Nephron progenitor cell (in vitro differentiated cells): ENCODE measurements at places on chromosomes 1 and 21.

DNA sequence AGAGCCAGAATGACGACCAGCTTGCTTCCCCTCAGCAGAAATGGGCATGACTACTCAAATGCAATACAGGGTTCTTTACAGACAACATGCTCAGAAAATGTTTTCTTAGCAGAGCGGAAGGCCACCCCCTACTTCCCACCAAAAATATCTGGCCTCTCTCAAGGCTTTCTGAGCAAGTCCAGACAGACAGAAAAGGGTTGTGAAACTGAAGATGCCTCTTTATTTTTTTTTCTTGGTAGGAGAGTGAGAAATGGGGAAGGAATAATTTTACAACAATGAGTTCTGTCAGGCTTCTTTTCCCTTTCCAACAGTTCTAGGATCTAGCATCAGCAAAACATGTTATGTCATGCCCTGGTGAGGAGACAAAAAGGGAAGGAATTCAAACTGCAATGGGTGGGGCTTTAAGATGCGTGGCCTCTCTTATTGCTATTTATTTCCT is 172.0 kb upstream of the CAMK1G start:
- peaks cover 18% of the 10 kb centered on the region for H3K4me1 ChIP-seq
- no peak overlapping the region for H3K4me3 ChIP-seq
- DNase-seq, result no peak
- no peaks in the 10 kb centered on the region for H3K36me3 ChIP-seq
- H3K27me3 ChIP-seq, result peaks cover 16% of the 10 kb centered on the region

- peaks cover 8% of the 10 kb centered on the region for H3K27me3 ChIP-seq
- no peak overlapping the region for H3K27ac ChIP-seq
- no peak for DNase-seq
- H3K36me3 ChIP-seq, result no peaks in the 10 kb centered on the region
Measured at GRCh38 chr1:14281412-14281811, 317.1 kb upstream of the KAZN start.

DNA sequence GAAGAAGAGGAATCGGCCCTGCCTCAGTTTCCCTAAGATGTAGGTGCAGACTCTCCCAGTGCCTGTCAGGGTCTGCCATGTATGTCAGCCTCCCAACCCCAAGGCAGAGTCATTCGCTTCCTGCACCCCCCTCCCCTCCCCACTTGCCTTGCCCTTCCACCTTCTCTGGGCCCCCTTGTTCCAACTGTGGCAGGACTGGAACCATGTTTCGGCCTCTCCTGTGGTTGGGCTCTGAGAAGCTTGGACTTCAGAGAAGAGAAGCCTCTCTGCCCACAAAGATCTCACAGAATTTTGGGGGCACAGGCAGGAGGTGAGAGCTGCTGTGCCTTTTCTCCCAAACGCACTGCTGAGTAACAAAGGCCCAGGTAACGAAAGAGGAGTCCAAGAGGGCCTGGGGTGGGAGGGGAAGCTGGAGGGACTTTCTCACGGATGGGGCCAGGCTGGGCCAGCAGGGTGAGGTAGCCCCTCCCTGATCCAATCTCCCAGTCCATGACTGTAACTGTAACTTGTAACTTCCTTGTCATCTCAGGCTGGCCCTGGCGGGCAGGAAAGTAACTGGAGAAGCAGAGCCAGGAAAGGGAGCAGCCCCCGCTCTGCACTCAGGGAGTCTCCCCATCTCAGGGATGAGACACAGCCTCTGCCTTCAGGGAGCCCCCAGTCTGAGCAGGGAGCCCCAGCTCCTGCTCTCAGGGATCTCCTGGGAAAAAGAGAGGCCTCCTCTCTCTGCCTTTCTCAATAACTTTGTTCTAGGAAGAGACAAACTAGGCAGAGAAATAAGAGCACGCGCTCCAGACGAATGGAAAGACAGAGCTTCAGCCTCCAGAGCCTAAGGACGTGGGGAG is 11.3 kb downstream of the CRABP2 start:
- peak overlapping the region; percentile 91 for H3K27ac ChIP-seq
- peaks cover 23% of the 10 kb centered on the region for H3K36me3 ChIP-seq
- H3K4me3 ChIP-seq, result peak overlapping the region; percentile 73
- peaks cover 4% of the 10 kb centered on the region for H3K27me3 ChIP-seq
- peak; percentile 41 for DNase-seq

DNA sequence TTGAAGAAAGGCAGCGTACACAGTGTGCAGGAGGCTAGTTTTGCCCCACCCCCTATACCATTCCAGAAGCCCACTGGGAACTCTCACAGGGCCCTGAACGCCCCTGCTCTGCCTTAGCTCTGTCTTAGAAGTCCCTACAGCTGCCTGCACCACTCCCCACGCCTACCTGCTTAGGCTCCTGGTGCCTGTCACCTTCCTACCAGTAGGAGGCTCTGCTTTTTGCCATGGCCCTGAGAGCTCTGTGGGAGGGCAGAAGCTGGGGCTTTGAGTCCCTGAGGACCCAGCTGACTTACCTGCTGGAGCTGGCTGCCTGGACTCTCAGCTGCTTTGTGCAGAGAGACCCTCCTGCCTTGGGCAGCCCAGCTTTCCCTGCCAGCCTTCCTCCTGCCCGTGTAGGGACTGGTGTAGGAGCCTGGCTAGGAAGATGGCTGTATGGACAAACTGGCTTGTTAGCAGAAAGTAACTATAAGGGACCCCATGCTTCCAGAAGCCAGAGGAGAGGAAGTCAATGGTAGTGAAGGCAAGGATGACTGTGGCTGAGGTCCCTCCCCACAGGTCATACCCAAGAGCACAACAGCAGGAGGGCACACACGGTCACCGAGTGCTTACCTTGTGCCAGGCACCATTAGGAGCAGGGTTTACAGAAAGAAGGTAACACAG is 9.8 kb upstream of the CELSR2 start:
- DNase-seq, result peak; percentile 48
- H3K36me3 ChIP-seq, result peaks cover 27% of the 10 kb centered on the region
- H3K4me1 ChIP-seq, result peaks cover 26% of the 10 kb centered on the region
- peaks cover 17% of the 10 kb centered on the region for H3K27me3 ChIP-seq

GRCh38 chr1:67484492-67484891 is 54.3 kb upstream of the SERBP1 start:
- peaks cover 14% of the 10 kb centered on the region for H3K4me1 ChIP-seq
- H3K36me3 ChIP-seq, result no peaks in the 10 kb centered on the region
- no peak overlapping the region for H3K4me3 ChIP-seq
- no peak for DNase-seq

GRCh38 chr1:182003953-182004586 is 57.4 kb downstream of the ZNF648 start:
- H3K4me1 ChIP-seq, result peaks cover 14% of the 10 kb centered on the region
- H3K36me3 ChIP-seq, result no peaks in the 10 kb centered on the region
- no peaks in the 10 kb centered on the region for H3K27me3 ChIP-seq
- no peak overlapping the region for H3K4me3 ChIP-seq

DNA sequence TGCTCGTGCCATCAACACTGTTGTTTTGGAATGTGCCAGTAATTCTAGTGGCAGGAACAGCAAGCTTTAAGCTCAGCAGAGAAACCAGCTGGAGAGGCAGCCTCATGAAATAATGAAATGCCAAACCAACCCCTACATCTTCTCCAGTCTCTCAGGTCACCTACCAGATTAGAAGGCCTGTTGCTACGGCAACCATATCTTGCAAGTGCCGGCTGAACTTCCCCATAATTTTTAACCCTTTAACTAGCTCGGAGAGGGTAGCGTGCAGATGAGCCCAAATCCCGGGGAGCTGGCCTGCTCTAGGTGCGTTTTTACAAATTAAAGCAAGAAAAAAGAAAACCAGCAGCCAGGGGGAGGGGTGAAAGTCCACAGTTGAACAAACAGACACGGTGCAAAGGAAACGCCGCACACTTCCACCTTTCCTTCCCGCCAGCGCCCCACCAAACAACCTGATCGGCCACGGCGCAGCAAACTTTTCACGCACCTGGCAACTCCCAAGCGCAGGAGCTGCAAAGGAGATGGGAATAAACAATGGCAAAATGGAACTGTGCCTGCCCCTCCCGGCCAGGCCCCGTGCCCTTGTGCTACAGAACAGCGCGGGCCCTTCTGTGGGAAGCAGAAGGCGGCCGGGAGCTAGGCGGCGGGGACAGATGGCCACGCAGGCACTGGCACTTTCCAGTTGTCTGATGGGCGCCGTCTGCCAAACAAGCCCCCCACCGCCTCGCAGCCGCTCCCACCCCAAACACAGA is 50.1 kb downstream of the SSBP3 start:
- peak overlapping the region; percentile 60 for H3K4me3 ChIP-seq
- peaks cover 23% of the 10 kb centered on the region for H3K36me3 ChIP-seq
- H3K27me3 ChIP-seq, result peaks cover 2% of the 10 kb centered on the region
- H3K4me1 ChIP-seq, result peaks cover 89% of the 10 kb centered on the region
- peak overlapping the region; percentile 91 for H3K27ac ChIP-seq
- no peak for DNase-seq

DNA sequence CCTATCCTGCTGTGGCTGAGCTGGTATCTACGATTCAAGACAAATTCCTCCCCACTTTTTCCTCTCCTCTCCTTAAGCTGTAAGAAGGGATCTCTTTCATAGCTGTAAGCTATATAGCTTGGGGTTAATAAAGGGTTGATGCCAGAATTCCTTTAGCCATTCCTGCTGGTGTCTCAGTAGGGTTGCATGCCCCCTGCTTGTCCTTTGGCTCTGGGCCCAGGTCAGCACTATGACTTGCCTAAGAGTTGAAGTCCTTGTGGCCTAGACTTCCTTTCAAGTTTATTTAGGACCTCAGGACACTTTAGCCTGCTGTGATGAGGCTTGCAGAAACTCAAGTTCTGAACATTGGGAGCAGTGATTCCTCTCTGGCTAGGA is 270.0 kb downstream of the AMY1C start:
- H3K4me3 ChIP-seq, result no peak overlapping the region
- H3K36me3 ChIP-seq, result no peaks in the 10 kb centered on the region
- no peak overlapping the region for H3K27ac ChIP-seq
- peaks cover 6% of the 10 kb centered on the region for H3K4me1 ChIP-seq
- H3K27me3 ChIP-seq, result no peaks in the 10 kb centered on the region

GRCh38 chr1:89552471-89553081 is 27.9 kb downstream of the LRRC8B start:
- no peak overlapping the region for H3K4me3 ChIP-seq
- peaks cover 4% of the 10 kb centered on the region for H3K36me3 ChIP-seq
- no peaks in the 10 kb centered on the region for H3K4me1 ChIP-seq
- DNase-seq, result no peak

DNA sequence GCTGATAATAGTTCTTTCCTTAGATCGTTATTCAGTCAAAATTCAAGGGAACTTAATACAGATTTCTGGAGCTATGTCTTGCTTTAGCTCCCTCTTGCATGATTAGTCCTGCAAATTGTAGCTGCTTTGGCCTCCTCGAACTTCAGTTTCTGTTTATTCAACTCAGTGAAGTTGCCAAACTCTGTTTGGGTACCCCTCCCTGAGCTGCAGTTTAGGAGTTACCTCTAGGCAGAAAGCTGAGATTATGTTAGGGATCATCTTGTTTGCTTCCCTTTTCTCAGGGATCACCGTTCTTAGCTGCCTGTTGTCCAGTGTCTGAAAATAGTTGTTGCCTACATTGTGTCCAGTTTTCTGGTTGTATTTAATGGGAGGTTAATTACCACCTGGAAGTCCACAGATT is 43.5 kb downstream of the SNX27 start:
- no peak for DNase-seq
- no peaks in the 10 kb centered on the region for H3K27me3 ChIP-seq
- peak overlapping the region; percentile 57 for H3K27ac ChIP-seq

DNA sequence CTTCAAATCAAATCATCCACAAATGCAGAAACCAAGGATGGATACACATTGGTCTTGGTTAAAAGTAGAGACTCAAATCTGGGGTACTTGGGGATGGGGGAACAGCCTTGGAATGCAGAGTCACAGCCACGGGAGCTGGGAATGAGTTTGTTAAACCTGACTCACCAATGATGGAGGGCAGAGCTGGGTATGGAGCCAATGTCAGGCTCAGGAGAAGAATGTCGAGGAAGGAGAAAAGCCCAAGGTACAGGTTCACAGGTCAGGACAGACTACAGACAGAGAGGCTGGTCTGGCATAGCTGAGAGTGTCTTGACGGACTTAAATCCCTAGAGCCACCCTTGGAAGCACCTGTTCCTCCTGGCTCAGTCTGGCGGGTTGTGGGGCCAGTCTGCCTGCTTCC is 237.6 kb downstream of the NTNG1 start:
- peaks cover 7% of the 10 kb centered on the region for H3K27me3 ChIP-seq
- DNase-seq, result no peak
- peaks cover 25% of the 10 kb centered on the region for H3K4me1 ChIP-seq
- no peaks in the 10 kb centered on the region for H3K36me3 ChIP-seq
- no peak overlapping the region for H3K4me3 ChIP-seq

- peaks cover 33% of the 10 kb centered on the region for H3K4me1 ChIP-seq
- peak overlapping the region; percentile 18 for H3K4me3 ChIP-seq
- no peak overlapping the region for H3K27ac ChIP-seq
- DNase-seq, result peak; percentile 65
- H3K27me3 ChIP-seq, result peaks cover 4% of the 10 kb centered on the region
- no peaks in the 10 kb centered on the region for H3K36me3 ChIP-seq
Measured at GRCh38 chr1:94045465-94046056, 75.4 kb downstream of the ABCA4 start.

DNA sequence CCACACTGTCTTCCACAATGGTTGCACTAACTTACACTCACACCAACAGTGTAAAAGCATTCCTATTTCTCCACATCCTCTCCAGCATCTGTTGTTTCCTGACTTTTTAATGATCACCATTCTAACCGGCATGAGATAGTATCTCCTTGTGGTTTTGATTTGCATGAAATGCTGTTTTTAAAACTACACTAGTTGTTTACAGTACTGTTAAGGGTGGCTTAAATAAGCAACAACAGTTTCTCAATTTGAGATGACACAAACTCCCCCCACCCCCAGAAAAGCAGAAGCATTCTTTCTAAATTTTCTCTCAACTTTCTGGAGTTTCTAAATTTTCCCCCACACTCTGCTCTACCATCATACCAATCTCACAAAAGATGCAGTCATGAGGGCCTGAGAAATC is 7.1 kb upstream of the SLAMF7 start:
- no peak overlapping the region for H3K4me3 ChIP-seq
- no peak overlapping the region for H3K27ac ChIP-seq
- H3K27me3 ChIP-seq, result peaks cover 2% of the 10 kb centered on the region
- peaks cover 10% of the 10 kb centered on the region for H3K36me3 ChIP-seq

GRCh38 chr1:17245816-17246325 is 3.0 kb upstream of the PADI3 start:
- peak overlapping the region; percentile 30 for H3K4me3 ChIP-seq
- H3K36me3 ChIP-seq, result no peaks in the 10 kb centered on the region

- no peaks in the 10 kb centered on the region for H3K27me3 ChIP-seq
- no peak for DNase-seq
- no peak overlapping the region for H3K27ac ChIP-seq
- no peak overlapping the region for H3K4me3 ChIP-seq
Measured at GRCh38 chr1:81662913-81663526, 137.7 kb upstream of the ADGRL2 start.

GRCh38 chr1:226870026-226870400 is 403 bp upstream of the PSEN2 start:
- peaks cover 38% of the 10 kb centered on the region for H3K4me1 ChIP-seq
- DNase-seq, result no peak
- peak overlapping the region; percentile 82 for H3K4me3 ChIP-seq
- peaks cover 21% of the 10 kb centered on the region for H3K27me3 ChIP-seq
- no peak overlapping the region for H3K27ac ChIP-seq

GRCh38 chr1:93448983-93449804 is 1.3 kb downstream of the FNBP1L start:
- peaks cover 46% of the 10 kb centered on the region for H3K4me1 ChIP-seq
- peak overlapping the region; percentile 100 for H3K4me3 ChIP-seq
- H3K36me3 ChIP-seq, result peaks cover 6% of the 10 kb centered on the region
- H3K27ac ChIP-seq, result peak overlapping the region; percentile 98
- peak; percentile 37 for DNase-seq
- no peaks in the 10 kb centered on the region for H3K27me3 ChIP-seq
